Fibroblast of villous mesenchyme (primary cell): ENCODE measurements at places on chromosomes 16 and 17. TPM values are rescaled to one million over a fixed set of nuclear protein-coding genes. Genes with fewer than 3 reads are reported as not detected.
A peak's percentile ranks its signal among the peaks of the same experiment; 100 is the strongest.

Gene MYCBPAP
- 0.64 and 0.86 TPM in 2 replicates for total RNA-seq

Gene CCDC154
- under 0.01 TPM in 2 replicates for total RNA-seq

Gene GEMIN4
- total RNA-seq, result 9.3 and 11.7 TPM in 2 replicates

Gene KCNH6
- under 0.01 TPM in 1 of 2 replicates, not detected in the other for total RNA-seq

Gene HS3ST2
- total RNA-seq, result not detected in 2 replicates

Gene BAIAP3
- under 0.01 and 0.32 TPM in 2 replicates for total RNA-seq

Gene GP1BA
- not detected in 2 replicates for total RNA-seq

DNA sequence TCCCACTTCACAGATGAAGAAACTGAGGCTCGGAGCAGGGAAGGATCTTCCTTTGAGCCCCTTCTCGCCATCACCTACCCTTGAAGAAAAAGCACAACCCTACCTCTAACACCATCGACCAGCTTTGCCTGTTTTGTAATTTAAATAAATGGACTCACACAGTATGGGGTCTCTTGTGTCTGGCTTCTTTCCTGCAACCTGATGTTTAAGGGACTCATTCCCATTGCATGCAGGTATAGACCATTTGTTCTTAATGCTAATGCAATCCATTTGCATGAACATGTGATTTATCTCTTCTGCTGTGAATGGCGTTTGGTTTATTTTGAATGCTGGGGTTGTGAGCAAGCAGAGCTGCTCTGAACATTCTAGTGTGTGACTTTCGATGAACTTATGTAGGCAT, 150.8 kb upstream of the FOXF1 start:
- DNase-seq, result no peak

DNA sequence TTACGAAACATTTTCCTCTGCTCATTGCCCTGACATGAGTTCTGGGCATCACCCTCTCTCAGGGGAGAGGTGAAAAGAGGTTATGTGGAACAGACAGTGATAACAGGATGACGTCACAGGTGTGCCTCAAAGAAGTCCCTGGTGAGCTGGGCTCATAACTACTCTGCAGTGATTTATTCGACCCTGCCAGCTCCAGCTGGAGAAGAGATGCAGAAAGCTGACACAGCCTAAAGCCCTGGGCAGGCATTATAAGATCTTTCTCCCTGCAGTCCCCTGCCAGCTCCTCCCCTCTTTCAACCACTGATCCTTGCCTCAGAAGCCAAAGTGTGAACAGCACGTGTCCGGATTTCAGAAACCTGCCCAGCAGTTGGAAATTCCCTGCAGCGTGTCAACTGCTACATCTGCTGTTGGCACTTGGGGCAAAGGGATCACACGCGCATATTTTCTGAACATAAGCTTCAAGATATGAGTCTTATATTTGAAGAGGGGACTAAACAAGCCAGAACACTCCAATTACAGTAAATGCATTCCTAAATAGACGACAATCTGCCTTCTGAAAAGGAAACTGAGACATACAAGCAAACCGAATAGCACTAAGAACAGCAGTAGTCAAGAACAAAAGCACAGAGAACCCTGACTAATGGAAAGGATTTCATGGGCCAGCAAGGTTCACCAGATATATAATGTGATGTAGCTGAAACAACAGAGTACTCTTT, 80.5 kb downstream of the SMG6 start:
- DNase-seq, result peak; percentile 97

- DNase-seq, result no peak
Measured at GRCh38 chr16:28213396-28213795, 1.6 kb upstream of the XPO6 start.

DNA sequence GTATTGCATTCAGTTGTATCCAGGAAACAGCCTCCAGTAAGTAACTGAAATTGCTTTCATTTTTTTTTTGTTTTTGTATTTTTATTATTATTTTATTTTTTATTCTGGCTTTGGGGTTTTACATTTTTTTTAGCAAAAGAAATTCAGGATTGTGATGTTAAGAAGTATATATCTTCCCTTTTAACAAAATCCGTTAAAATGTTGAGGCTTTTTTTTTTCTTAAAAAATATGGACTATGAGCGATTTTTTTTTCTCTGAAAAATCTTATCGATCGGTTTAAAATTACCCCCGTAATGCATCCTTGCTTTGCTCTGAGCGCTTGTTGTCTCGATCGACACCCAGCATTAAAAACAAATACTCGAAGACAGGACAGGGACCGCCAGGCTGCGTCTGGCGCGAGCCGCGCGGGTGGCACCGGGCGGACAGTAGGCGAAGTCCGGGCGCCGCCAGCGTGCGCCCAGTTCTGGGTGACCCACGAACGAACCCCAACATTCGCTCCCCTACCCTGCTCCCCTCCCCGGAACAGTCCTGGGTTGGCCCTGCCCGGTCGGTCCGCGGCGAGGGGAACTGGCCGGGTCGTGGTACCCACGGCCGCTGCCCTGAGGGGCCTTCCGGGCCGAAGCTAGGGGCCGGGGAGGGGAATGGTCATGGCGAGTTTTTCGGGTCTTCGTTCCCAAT, 482 bp downstream of the BAHCC1 start:
- DNase-seq, result no peak

DNA sequence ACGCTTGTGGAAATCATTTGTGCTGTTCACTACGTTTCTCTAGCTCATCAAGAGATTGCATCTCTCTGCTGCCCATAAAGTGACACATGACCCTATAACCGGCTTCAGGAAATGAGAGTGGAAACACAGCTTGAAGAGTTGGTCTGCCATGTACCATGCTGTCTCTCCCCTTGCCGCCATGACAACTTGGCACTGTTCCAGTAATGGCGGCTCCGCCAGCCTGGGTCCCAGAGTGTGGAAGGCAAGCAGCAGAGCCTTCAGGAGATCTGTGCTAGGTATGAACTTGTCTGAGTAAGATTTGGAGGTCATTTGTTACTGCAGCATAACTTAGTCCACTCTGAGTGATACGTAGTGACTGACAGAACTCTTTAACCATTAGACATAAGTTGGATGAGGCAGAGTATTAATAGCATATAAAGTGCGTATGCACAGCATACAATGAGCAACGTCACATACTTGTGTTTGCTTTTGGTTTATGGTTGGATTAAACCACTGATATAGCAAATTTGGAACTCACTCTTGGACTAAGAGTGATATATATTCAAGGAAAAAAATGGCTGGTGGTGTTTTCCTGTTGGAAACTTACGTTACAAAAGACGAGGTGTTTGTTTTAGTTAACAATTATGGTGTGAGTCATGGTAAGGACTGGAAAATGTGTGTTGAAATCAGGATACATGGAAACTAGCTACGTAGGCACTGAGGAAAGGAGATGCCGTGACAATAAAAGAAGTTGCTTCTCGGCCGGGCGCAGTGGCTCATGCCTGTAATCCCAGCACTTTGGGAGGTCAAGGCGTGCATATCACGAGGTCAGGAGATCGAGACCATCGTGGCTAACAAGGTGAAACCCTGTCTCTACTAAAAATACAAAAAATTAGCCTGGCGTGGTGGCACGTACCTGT, 24.4 kb upstream of the PMP22 start:
- peak; percentile 85 for DNase-seq

GRCh38 chr17:2122641-2123302, 67.9 kb downstream of the HIC1 start:
- peak; percentile 96 for DNase-seq

DNA sequence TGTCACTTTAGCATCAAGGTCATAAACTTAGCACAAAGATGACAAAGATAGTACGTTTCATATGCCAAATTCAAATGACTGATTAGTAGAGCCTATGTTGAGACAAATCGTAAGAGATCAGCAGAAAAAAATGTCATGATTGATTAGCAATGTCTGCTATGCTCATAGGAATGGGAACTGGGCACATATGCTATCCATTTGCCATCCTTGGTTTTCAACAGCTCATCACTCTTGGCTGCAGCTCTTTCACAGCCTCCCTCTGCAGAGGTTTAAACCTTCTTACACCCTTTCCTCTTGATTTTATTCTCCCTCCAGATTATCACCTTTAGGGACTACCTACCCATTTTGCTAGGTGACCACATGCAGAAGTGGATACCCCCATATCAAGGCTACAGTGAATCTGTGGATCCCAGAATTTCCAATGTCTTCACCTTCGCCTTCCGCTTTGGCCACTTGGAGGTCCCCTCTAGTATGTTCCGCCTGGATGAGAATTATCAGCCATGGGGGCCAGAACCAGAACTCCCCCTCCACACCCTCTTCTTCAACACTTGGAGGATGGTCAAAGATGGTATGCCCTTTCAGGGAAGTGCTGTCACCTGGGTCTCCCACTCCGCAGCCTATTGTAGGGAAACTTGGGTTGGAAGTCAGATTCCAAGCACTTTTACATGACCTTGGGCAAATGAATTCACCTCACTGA, 16.2 kb downstream of the MPO start:
- DNase-seq, result no peak

DNA sequence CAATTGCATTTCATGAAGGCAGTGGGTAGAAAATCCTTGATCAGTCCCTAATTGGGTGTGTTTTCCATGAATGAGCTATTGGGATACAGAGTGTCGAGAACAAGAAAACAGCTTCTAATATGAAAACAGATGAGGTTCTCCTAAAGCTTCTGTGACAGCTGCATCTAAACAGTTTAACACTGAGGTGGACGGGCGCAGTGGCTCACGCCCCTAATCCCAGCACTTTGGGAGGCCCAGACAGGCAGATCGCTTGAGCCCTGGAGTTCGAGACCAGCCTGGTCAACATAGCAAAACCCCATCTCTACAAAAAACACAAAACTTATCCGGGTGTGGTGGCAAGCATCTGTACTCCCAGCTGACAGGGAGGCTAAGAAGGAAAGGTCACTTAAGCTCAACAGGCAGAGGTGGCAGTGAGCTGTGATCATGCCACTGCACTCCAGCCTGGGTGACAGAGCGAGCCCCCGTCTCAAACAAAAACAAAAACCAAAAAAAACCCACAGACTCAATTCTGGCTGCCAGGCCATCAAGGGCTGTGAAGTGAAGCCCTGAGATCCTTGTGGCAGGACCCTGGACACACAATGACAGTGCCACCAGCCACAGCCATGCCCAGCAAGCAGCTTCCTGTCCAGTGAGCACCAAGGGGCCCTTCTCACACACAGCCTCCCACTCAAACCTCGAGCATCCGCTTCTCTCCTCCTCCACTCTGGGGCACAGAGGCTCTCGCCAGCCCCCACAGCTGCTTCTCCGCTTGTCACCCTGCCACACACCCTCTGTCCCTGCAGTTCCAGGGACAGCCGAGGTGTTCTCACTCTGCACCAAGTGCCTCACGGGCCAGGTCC, 44.0 kb downstream of the ANKRD11 start:
- DNase-seq, result no peak

- DNase-seq, result no peak
Measured at GRCh38 chr17:37117373-37118142, 168.8 kb downstream of the AATF start.

- peak; percentile 66 for DNase-seq
Measured at GRCh38 chr16:83420206-83420760, 387.5 kb upstream of the HSBP1 start.

DNA sequence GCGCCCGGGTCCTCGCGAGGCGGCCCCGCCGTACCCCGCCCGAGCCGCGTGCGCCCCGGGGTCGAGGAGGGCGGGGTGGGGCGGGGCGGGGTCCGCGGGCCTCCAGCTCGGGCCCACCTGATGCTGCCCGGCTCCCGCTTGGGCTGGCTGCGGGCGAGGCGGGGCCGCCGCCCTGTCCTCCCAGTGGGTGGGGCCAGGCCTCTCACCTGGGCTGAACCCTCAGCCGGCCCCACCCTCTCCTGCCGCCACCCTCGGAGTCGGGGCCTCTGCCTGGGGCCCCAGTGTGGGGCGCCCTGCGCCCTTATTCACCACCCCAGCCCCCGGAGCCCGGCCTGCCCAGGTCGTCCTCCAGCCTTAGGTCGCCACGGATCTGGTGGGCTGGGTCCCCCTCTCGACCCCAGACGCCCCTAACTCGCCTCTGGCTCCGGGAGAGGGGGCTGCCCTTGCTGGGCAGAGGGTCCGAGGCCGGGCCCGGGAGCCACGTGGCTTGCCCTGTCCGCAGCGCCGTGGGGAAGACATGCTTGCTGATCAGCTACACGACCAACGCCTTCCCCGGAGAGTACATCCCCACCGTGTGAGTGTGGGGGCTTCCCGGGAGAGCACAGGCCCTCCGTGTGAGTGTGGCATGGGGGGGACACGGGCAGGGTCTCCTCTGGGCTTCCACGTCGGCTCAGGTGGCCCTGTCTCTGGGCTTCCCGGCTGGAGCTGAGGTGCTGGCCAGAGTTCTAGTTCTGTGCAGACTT, 578 bp downstream of the RAC3 start:
- no peak for DNase-seq

DNA sequence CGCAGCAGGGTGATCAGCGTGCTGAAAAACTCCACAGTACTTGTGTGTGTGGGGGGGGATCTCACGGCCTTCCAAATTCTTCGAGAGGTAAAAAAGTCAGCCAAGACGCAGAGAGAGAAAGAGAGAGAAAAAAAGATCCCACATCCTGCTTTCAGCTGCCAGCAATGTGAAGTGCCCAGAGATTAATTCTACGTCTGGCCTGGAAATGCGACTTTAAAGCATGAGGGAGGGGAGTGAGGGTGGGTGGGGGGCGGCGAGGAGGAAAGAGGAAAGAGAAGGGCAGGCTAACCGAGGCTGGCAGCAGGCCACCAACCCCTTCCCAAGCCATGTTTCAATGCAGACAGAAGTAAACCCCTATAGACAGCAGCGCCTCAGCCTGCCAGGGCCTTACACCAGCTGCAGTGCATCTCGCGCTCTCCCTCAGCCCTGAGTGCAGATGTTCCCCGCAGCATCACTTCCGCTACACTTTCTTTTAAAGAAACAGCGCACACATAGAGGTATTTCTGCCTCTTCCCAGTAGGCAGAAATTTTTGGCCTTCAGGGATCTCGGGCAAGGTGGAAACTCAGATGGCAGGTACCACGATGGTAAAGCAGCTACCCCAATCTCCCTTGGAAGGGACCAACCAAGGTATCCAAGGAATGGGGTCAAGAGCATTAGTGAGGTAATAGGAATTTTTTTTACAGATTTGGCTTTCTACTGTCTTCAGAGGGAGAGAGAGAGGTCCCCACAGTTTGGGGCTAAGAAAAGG, 87.8 kb downstream of the SMG6 start:
- DNase-seq, result peak; percentile 92

DNA sequence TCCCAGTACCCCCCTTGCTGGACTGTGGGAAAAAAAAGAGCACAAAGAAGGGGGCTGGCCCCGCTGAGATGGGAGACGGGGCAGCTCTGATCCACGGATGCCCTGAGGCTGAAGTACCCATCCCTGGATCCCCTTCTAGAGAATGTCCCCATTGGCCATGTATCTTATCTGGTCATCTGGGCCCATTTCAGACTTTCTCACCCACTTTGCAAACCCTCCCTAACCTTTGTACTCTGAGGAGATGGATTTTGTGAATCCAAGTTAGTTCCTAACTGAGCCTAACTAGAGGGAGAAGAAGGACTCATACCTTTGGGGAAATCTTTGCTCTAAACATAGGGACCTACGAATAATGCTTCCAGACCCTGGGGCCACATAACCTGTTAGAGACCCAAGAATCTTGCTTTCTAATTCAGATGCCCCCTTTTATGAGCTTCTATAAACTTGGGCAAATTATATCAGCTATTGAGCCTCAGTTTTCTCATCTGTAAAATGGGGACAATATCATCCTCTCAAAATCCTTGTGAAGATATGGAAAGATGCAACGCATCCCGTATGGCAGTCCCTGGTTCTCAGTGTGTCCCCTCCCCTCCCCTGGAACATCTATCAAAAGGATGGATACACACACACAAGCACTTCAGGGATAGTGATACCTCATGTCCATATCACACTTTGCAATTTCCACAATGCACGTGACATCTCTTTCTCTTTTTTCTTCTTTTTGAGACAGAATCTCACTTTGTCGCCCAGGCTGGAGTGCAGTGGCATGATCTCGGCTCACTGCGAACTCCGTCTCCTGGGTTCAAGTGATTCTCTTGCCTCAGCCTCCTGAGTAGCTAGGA, 16.8 kb upstream of the FZD2 start:
- DNase-seq, result no peak

- no peak for DNase-seq
Measured at GRCh38 chr17:74218436-74218835, 5.1 kb downstream of the TTYH2 start.
